Muscle of arm (tissue), 14 donors: ENCODE measurements at places on chromosomes 3 and 15. TPM values are rescaled to one million over a fixed set of nuclear protein-coding genes. Genes with fewer than 3 reads are reported as not detected.

The MRAS gene
- polyA plus RNA-seq, result 68.1 TPM

- no peak for DNase-seq
Observed at GRCh38 chr3:175066617-175067415, 207.7 kb downstream of the NAALADL2 start.

GRCh38 chr3:129343643-129344360 is 65.1 kb downstream of the HMCES start:
- DNase-seq, result no peak

- no peak for DNase-seq
Observed at GRCh38 chr3:186128158-186128557, 19.3 kb upstream of the ETV5 start.

- DNase-seq, result no peak
Observed at GRCh38 chr3:177499779-177500423, 302.6 kb upstream of the TBL1XR1 start.
